Spinal cord (tissue), 10 donors: ENCODE measurements at places on chromosomes 7 and 10. TPM values are rescaled to one million over a fixed set of nuclear protein-coding genes. Genes with fewer than 3 reads are reported as not detected.

DNA sequence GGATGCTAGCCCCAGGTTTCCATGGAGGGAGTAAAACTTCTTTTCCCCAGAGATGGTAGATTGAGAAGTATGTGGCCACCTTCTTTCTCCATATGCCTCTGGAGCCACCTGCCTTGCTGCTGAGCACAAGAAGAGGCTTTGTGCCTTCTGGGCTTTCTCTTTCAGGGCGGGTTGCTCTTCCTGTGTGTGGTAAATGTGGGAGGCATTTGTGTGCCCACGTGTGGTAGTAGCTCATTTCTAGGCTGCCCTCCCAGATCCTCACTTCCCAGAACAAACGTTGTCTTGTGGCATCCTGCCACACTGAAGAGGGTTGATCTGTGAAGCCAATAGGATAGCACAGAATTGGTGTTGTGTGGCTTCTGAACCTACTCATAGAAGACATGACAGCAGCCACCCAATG is 342.0 kb upstream of the PODXL start:
- DNase-seq: no peak

GRCh38 chr10:78155722-78156121 is 122.1 kb downstream of the RPS24 start:
- DNase-seq: no peak

Gene CRHR2
- total RNA-seq: 2.4 TPM

GRCh38 chr7:40644454-40645188 is 509.8 kb downstream of the SUGCT start:
- no peak for DNase-seq

DNA sequence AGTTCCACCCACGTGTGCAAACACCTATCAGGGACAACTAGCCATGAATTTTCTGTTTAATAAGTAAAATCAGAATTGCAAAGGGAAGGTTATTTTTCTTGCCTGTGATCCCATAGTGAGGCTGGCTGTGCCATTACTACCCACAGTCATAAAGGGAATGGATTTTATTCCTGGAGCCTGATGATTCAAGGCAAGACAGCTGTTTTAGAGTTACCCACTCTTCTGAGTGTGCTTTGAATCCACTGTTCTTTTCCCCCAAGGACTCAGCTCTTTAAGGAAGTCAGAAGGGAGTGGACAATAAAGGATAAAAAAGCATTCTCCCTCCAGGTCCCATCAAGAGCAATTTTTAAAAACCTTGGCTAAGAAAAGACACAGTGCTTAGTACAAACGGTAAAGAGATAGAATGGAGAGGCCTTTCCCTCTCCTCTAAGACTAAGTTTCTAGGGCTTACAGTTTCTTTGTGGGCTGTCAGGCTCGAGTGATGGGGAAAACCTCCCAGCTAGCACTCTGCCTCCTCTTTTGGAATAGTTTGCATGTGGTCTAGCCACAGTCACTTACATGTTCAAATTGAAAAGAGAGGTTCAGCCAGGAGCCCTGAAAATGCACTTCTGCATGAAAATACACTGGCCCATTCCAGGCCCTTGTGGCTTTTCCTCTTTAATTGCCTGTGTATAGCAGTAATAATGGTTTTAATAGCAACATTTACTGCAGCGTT is 5.1 kb upstream of the LRRC4 start:
- no peak for DNase-seq

- DNase-seq: no peak
Measured at GRCh38 chr7:41708581-41709358, 5.9 kb upstream of the INHBA start.

DNA sequence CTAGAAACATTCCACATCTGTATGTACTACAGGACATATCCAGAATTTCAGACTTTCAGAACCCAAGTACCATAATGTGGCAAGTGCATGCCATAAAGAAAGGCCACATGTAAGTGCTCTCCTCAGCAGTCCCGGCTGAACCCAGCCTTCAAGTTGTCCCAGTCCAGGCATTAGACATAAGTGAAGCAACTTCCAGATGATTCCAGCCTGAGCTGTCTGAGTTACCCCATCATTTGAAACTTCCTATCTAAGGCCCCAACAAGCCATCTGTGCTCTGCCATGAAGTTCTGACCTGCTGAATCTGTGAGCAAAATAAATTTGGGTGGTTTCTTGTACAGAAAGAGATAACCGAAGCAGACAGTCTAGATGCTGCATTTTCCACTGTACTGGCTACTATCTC is 218.8 kb downstream of the IPMK start:
- no peak for DNase-seq

Gene MRLN
- 1.6 TPM for total RNA-seq

Gene WEE2
- total RNA-seq: 0.30 TPM

- no peak for DNase-seq
Measured at GRCh38 chr7:137881607-137882260, 35.0 kb upstream of the DGKI start.

GRCh38 chr7:115135146-115135545 is 213.3 kb downstream of the MDFIC start:
- DNase-seq: no peak

GRCh38 chr10:113776553-113776952 is 25.1 kb downstream of the PLEKHS1 start:
- no peak for DNase-seq

DNA sequence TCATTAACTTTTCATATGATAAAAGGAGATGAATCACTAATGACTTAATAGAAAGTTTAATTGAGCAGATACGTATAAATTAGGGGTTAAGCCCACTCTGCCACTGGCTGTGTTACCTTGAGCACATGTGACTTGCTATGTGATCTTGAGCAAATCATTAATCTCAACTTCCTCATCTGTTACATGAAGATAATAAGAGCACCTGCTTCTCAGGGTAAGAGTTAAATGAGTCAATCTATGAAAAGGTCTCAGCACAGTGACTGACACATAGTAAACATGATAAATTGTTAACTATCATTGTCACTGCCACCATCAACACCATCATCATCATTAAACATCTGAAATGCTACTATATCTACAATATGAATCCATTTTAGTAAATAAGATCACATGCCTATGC is 110.8 kb downstream of the TPK1 start:
- DNase-seq: no peak

Gene GNAI1
- total RNA-seq: 113 TPM

DNA sequence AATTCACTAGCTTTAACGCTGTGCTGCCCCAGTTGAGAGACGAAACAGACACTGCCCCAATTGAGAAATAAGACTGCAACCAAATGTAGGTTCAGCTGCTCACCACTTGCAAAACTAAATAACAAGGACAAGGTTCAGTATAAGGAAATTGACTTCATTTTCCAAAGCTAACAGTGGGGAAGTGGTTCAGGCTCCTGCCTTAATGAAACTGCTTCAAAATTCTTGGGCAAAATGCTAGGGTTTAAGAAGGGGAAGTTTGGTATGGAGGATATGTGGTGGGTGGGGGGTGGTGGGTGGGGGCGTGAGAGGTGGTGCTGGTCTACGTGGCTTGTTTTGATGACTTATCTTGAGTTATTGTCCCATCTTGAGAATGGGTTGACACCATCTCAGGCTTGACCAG is 21.8 kb downstream of the MRPL32 start:
- DNase-seq: no peak

- DNase-seq: no peak
Measured at GRCh38 chr7:106817098-106817497, 48.0 kb upstream of the PIK3CG start.

GRCh38 chr10:4719036-4719435 is 107.0 kb upstream of the AKR1E2 start:
- DNase-seq: no peak

Gene HOXA3
- total RNA-seq: 6.2 TPM

- DNase-seq: no peak
Measured at GRCh38 chr7:133843341-133843740, 283.8 kb upstream of the LRGUK start.

GRCh38 chr10:46268076-46268881 is 18.5 kb upstream of the ANTXRL start:
- DNase-seq: no peak

DNA sequence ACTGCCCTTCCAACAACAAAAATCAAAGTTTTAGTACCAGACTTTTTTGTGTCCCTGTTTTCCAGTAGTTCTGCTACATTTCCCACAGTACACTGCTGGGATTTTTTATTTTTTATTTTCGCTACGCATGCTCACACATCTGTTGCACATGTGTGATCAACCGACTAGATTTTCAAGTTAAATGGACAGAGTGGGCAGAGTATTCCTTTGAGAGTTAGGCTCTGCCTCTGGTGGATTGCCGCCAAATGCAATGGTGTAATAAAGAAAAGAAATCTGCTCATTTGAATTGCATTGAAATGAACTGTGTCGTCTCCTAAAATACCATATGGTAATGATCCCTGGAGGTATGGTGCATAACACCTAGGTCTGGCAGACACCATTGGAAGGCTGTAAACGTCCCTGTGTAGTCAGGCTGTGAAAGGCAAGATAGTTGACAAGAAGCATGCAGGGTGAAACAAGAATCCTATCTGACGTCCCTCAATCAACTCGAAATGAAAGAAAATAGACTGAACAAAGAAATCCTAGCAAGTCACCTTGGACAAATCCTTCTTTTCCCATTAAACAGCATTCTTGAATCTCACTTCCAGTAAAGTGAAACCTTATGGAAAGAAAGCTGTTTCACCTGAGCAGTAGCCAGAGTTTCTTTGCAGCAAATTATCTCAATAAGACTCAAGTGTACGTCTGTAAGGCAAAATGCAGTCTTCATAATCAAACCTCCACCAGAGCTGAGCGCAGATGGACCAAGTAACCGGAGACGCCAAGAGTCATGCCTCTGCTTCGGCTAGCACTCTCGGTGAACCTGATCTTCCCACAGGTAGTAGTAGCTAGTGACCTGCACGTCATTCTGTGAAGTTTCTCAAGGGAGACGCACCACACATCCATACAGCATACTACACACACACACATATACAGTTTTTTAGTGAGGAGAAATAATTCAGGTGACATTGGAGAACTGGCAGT is 357.3 kb downstream of the CRPPA start:
- no peak for DNase-seq

Gene FIS1
- total RNA-seq: 244 TPM

Gene NANOS1
- 6.3 TPM for total RNA-seq

- no peak for DNase-seq
Measured at GRCh38 chr10:78457804-78458482, 424.3 kb downstream of the RPS24 start.

DNA sequence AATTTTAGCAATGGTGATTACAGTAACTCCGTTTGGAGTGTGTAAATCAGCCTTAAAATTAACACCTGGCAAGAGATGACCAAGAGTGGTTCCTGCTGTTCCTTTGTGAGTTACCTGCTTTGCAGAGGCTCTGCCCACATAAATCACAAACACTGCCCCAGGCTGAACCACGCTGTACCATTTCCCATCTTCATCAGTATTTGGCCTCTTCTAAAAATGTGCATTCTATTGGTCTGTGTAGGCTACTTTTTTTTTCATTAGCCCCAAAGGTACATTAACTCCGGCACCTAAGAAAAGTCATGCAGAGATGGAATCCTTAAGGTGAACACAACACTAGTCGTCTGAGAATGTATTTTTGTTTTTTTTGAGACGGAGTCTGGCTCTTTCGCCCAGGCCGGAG is 96.1 kb downstream of the PROSER2 start:
- DNase-seq: no peak

DNA sequence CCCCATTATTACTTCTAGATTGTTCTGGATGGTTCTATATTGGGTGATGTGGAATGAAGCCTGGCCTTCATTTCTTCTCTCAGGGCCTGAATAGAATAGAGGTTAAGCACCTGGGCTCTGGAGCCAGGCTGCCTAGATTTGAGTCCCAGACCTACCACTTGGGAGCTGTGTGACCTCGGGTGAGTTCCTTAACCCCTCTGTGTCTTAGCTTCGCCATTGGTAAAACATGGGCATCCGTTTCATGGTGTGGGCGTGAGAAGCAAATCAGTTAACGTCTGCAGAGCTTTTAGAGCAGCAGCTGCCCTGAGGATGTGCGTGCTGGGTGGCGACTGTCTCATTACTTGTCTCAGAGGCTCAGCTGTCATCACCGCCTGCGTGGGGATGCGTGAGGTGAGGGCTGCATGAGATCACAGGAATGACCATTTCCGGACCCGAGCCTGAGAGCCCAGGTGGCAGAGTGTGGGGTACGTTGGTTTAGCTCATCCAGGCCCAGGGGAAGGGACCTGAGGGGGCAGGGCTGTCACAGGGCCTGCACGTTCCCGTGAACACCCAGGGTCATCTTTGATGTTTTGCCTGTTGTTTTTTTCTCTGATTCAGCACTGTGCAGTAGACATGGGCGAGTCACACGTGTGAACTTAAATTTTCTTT is 9.7 kb downstream of the AGAP3 start:
- DNase-seq: no peak

DNA sequence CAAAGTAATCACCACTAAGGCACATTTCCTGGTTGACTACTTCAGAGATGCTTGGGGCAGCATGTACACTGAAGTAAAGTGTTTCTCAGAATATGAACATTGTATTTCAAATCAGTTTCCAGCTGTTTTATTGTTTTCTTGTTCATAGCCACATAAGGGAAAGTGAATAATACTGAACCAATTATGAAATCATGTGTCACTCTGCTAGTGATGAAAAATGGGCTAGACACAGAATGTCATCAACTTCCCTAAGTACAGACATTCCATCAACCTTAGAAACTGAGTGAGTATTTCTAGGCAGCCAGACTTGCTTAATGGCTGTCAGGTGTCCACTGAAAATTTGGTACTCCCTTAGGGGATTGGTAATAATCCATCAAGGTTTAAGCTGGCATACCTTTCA is 603.5 kb downstream of the ARL4A start:
- no peak for DNase-seq

Gene FANK1
- total RNA-seq: 3.7 TPM

- peak; percentile 3 for DNase-seq
Measured at GRCh38 chr7:108869070-108869469, 299.4 kb downstream of the DNAJB9 start.

- no peak for DNase-seq
Measured at GRCh38 chr7:155532792-155533119, 13.6 kb downstream of the CNPY1 start.

- DNase-seq: no peak
Measured at GRCh38 chr10:35558276-35558675, 46.9 kb upstream of the GJD4 start.

Gene MYL10
- not detected for total RNA-seq

DNA sequence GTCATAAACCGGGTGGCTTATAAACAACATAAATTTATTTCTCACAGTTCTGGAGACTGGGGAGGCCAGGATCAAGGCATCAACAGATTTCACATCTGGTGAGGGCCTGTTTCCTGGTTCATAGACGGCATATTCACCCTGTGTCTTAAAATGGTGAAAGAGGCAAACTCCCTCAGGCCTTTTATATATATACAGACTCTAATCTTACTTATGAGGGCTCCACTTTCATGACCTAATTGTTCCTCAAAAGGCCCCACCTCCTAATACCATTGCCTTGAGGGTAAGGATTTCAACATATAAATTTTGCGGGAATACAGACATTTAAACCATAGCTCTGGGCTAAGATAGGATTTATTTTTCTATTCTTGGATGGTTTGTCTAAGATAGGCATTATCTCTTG is 187.2 kb downstream of the PPP1R3A start:
- no peak for DNase-seq

GRCh38 chr10:112208292-112208691 is 24.7 kb upstream of the GPAM start:
- DNase-seq: no peak
